ENCODE measurements at places on chromosomes 11 and 22. TPM values are rescaled to one million over a fixed set of nuclear protein-coding genes. Genes with fewer than 3 reads are reported as not detected.

The OR51E2 gene
- polyA plus RNA-seq, result 0.91 TPM

The RNASEH2C gene
- 42.0 TPM for polyA plus RNA-seq

The KRTAP5-3 gene
- not detected for polyA plus RNA-seq

The SEZ6L gene
- polyA plus RNA-seq, result 0.20 TPM

The ARHGAP8 gene
- polyA plus RNA-seq, result 57.7 TPM

- DNase-seq, result no peak
Observed at GRCh38 chr11:3803726-3804495, 4.4 kb upstream of the PGAP2 start.

DNA sequence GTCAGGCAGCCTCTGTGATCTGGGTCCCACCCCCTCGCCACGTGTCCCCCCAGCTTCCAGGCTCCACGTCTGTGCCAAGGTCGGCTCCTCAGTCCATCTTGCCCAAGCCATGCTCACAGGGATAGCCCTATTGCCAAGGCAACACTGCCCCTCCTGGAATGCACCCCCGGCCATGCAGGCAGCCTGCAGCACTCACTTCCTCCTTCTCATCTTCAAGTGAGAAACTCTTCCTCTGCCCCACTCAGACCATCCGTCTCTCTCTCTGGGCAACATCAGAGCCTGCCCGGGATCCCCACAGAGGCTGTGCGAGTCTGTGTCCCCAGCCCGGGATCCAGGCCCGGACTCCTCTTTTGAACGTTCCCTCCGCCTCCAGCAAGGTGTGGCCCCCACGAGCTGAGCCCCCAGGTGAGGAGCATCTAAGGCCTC is 852.3 kb downstream of the BRD1 start:
- no peak for DNase-seq
